CD4-positive, alpha-beta memory T cell (primary cell): ENCODE measurements at places on chromosomes 6 and 20. TPM values are rescaled to one million over a fixed set of nuclear protein-coding genes. Genes with fewer than 3 reads are reported as not detected.
A peak's percentile ranks its signal among the peaks of the same experiment; 100 is the strongest.

- no peak overlapping the region for H3K4me3 ChIP-seq
- H3K27ac ChIP-seq = no peak overlapping the region
- H3K27me3 ChIP-seq = peaks cover under 1% of the 10 kb centered on the region
- no peaks in the 10 kb centered on the region for H3K36me3 ChIP-seq
Observed at GRCh38 chr20:3461211-3461771, 9.5 kb upstream of the ATRN start.

GSTA2 gene
- not detected for polyA plus RNA-seq

PAX1 gene
- polyA plus RNA-seq = not detected

GRCh38 chr20:45034436-45034835, 66.5 kb downstream of the KCNS1 start:
- no peak for DNase-seq
- H3K36me3 ChIP-seq = peaks cover 27% of the 10 kb centered on the region
- H3K27ac ChIP-seq = no peak overlapping the region
- H3K27me3 ChIP-seq = no peaks in the 10 kb centered on the region
- peaks cover 92% of the 10 kb centered on the region for H3K4me1 ChIP-seq

TBC1D22B gene
- polyA plus RNA-seq = 7.2 TPM

BNIP5 gene
- not detected for polyA plus RNA-seq

DNA sequence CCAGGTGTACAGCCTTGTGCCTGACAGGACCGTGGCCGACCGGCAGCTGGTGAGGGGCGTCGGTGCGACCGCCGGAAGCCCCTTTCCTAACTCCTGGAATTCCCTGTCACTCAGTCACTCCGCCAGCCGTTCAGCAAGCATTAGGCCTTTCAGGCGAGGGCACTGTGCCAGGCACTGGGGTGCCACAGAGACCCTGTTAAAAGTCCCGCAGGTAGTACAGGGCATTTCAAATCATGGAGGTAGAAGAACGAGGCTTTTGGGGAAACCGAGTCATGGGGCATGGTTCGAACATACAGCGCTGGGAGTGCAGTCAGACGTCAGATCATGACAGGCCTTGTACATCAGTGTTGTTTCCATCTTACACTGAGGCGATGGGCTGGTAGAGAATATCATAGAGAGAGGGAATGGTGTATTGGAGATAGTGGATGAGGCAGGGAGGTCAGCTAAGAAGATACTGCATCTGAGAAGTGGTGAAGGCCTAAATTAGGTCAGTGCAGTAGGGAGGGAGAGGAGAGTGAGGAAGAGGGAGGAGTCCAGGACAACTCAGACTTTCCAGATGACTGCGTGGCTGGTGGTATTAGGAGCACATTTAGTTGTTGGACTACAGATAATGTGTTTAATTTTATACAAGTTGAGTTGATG, 892 bp upstream of the DXO start:
- peak overlapping the region; percentile 99 for H3K27ac ChIP-seq
- H3K36me3 ChIP-seq = peaks cover 26% of the 10 kb centered on the region
- DNase-seq = no peak
- peaks cover 31% of the 10 kb centered on the region for H3K4me1 ChIP-seq
- peak overlapping the region; percentile 77 for H3K4me3 ChIP-seq

- H3K36me3 ChIP-seq = no peaks in the 10 kb centered on the region
- no peak overlapping the region for H3K27ac ChIP-seq
- H3K4me3 ChIP-seq = no peak overlapping the region
- no peaks in the 10 kb centered on the region for H3K27me3 ChIP-seq
- DNase-seq = no peak
- H3K4me1 ChIP-seq = no peaks in the 10 kb centered on the region
Observed at GRCh38 chr20:63333241-63333836, 27.8 kb downstream of the CHRNA4 start.

MEP1A gene
- not detected for polyA plus RNA-seq

GRCh38 chr6:36095497-36096391, 34.6 kb upstream of the MAPK13 start:
- peaks cover 36% of the 10 kb centered on the region for H3K4me1 ChIP-seq
- no peak for DNase-seq
- peak overlapping the region; percentile 39 for H3K27ac ChIP-seq
- H3K36me3 ChIP-seq = peaks cover 6% of the 10 kb centered on the region
- no peaks in the 10 kb centered on the region for H3K27me3 ChIP-seq

SH3BGRL2 gene
- polyA plus RNA-seq = 0.07 TPM

DNA sequence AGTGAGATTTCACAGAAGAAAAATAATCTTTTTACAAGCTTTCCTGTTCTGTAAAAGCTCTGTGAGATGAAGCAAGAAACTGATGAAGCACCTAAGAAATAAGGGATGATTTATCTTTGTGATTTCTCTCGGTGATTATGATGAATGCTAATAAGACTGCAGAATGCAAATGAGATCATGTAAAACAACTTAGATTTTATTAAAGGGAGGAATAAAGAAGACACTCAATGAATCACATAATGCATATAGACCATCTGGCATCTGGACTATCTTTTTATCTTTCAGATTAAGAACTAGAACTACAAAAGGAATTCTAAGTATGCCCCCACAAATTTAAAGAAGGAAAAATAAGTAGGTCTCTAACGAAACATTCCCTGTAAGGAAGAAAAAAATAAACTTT, 361.5 kb upstream of the OPRM1 start:
- no peaks in the 10 kb centered on the region for H3K4me1 ChIP-seq
- H3K27me3 ChIP-seq = no peaks in the 10 kb centered on the region
- H3K27ac ChIP-seq = no peak overlapping the region
- H3K4me3 ChIP-seq = no peak overlapping the region

NKX2-2 gene
- not detected for polyA plus RNA-seq

DNA sequence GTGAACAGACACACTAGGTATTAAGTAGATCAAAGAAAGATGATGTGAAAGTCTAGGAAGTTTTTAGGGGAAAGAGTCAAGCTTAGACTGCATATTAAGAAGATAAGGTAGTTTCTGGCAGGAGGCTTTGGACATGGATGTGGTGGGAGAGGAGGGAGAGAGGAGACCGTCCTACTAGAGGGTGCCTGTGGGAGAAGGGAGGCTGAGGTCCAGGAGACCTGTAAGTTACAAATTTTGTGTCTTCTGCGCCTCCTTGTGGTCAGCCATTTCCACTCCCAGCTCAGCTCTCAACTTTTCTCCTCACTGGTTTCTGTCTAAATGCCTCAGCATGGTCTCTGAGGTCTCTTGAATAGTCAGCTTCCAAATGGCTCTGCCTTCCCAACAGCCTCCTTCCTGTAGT, 193.5 kb downstream of the UNC5CL start:
- no peak overlapping the region for H3K27ac ChIP-seq
- no peaks in the 10 kb centered on the region for H3K4me1 ChIP-seq
- H3K36me3 ChIP-seq = no peaks in the 10 kb centered on the region
- H3K4me3 ChIP-seq = no peak overlapping the region

DNA sequence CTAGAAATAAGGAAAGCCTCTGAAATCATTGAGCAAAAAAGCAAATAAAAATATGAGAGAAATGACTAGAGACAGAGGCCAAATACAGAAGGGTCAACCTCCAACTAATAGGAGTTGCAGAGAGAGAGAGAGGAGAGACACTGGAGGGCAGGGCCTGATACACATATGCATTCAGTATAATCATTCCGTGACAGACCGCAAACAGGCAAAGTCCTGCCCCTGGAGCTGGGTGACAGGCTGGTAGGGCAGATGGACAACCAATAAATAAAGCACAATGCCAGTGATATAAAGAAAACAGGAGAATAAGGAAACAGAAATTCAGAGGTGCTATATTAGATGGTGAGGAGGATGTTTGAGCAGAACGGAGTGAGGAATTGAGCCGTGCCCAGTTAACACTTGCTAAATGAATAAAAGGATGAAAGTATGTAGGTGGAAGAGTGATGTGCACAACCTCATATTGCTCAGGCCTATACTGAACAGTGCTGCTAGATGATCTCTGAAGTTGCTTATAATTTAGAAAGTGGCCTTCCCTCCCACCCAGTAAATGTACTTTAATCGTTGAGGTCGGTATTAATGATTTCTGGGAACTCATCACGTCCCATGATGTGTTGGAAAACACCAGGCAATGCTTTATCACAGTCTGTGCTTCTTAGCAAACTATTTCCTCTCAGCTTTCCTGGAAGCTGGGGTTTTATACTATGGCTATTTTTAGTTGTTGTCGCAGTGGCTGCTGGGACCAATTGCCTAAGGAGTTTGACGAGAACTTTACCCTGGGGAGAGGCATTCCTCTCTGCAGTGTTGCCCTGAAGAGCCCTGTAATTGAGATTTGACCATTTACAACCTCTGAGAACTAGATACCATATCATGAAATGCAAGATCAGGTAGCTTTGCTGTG, 37.6 kb upstream of the CLIC5 start:
- no peak for DNase-seq
- no peaks in the 10 kb centered on the region for H3K36me3 ChIP-seq
- H3K27me3 ChIP-seq = no peaks in the 10 kb centered on the region

DNA sequence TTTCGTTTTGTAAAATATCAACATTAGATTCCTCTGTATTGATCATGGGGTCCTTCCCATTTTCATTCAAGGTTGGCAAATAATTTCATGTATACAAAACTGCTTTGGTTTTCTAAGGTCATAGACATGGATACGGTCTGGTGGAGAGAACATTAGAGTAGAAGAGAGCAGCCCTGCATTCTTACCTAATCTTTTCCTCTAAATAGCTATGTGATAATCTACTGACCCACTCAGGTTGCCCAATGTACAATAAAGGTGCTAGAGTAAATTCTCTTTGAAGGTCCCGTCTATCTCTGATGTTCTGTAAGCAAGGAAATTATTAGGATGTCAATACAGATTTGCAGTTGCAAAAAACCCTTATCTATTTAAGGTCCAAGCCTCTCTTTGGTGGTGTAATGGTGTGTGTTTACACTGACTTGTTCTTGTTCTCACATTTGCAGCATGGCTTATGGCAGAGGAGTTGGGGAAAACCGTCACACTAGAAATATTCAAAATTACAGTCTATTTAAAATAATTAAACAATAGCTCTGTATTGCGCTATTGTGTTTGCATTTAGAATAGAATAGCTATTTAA, 31.2 kb upstream of the NOX3 start:
- DNase-seq = no peak
- H3K27me3 ChIP-seq = no peaks in the 10 kb centered on the region
- H3K27ac ChIP-seq = no peak overlapping the region
- H3K4me3 ChIP-seq = no peak overlapping the region

DNA sequence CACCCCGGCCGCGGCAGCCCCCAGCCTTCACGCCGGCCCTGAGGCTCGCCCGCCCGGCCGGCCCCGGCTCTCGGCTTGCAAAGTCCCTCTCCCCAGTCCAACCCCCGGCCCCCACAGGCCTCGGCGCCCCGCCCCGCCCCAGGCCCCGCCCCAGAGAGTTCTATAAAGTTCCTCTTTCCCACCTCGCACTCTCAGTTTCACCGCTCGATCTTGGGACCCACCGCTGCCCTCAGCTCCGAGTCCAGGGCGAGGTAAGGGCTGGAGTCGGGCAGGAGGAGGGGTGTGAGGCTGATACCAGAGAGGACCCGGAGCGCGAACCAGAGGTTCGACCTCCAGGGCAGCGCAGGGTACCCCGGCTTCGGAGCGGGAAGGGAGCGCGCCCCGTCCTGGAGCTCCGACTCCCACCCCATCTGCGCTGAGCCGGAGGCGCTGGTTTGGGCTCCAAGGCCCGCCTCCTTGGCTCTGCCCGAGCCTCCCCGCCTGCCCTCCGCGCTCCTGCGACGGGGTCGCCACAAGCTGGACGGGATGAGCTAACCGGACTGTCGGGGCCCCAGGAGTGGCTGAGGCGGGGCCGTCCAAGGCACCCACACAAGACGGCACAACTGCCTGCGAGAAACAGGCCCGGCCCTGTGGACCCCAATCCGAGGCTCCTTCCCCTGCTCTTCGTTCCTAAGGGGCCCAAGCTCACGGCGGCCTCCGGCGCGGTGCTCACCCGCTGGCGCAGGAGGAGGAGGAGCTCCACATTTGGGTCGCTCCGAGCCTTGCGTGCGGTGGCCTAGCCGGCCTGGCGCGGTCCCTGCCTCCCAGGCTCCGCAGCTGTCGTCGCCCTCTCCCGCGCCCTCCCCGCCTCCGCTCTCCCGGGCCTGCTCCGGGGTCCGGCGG, at the start of gene IRF4:
Gene IRF4, plus strand, starts transcription at position 194 of the 882 bp plus-strand sequence. CDS start 1,401 bp downstream, outside the sequence.
- peak within 1 kb of the TSS; percentile 32 for H3K27ac ChIP-seq
- H3K36me3 ChIP-seq = no peaks in the 10 kb centered on the region
- H3K4me3 ChIP-seq = peak within 1 kb of the TSS; percentile 63
- peak; percentile 26 for DNase-seq
- H3K4me1 ChIP-seq = peaks cover 36% of the 10 kb centered on the region
